ENCODE measurements at places on chromosomes 16 and 17.
A peak's percentile ranks its signal among the peaks of the same experiment; 100 is the strongest.

DNA sequence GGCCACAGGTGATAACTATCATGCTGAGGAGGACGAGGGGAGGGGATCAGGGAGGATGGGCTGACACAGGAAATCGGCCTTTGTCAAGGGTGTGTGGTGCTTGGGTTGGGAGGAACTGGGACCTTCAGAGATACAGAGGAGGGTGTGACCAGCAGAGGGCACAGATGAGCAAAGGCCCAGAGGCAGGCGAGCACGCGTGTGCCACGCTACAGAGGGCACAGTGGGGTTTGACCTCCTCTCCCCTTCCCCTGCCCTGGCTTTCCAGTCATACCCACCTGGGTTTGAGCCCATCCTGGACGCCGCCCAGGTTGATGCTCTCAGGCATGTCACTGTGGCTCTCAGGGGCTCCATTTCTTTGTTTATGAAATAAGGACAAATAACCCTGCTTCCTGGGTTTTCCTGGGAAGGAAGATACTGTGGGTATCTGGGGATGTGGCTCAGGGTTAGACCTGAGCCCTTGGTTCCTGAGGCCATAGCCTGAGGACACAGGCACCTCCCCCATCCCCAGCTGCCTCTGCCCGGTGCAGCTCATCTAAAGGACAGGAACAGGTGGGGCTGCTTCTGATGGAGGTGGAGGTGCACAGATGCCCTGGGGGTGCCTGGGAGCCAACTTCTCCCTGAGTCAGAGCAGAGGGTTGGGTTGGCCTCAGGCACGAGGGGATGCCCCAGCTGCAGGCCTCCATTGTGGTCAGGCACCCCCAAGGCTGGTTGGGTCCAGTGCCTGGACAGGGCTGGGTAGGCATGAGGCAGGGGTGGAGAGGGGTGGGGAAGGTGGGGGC, 51.8 kb downstream of the BEAN1 start:
- peak; percentile 60 for DNase-seq

GRCh38 chr16:88030498-88030897, 79.3 kb downstream of the BANP start:
- DNase-seq = no peak

DNA sequence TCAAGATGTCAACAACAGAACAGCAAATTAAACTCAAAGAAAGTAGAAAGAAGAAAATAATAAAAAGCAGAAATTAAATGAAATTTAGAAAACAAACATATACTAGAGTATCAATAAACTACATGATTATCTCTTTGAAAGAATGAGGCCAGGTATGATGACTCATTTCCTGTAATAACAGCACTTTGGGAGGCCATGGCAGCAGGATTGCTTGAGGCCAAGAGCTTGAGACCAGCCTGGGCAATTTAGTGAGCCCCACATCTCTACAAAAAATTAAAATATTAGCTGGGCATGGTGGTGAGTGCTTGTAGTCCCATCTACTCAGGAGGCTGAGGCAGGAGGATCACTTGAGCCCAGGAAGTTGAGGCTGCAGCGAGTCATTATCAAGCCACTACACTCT, 232.5 kb downstream of the RAB11FIP4 start:
- no peak for DNase-seq

DNA sequence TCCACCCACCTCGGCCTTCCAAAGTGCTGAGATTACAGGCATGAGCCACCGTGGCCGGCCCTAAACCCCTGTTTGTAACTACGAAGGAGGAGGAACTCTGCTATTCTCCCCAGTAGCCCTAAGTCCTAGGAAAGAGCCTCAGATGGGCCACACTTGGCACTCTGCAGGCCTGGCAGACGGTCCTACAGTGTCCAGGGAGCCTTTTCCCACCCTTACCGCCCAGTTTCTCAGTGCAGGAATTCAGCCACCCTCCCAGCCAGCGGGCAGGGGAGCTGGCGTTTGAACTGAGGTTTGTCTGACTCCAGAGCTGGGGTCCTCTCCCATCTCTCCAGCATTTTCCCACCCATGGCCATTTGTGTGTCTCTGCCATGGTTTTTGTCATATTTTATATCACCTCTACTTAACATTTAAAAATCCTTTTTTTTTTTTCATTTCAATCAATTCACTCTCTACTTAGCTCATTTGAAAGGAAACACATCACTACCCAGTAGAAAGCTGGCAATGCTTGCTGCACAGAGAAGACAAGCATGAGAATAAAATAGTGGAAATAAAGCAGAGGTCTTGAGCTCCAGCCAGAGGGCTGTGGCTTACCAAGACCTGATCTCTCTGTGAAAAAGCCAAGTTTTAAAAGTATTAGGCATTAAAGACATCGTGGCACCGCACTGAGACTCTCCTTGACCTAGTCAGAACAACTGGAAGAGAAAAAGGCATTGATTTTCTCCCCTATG, 34.9 kb downstream of the BCO1 start:
- no peak for DNase-seq

- no peak for DNase-seq
These were observed 24.3 kb downstream of the GP2 start for GRCh38 chr16:20303012-20303411.

DNA sequence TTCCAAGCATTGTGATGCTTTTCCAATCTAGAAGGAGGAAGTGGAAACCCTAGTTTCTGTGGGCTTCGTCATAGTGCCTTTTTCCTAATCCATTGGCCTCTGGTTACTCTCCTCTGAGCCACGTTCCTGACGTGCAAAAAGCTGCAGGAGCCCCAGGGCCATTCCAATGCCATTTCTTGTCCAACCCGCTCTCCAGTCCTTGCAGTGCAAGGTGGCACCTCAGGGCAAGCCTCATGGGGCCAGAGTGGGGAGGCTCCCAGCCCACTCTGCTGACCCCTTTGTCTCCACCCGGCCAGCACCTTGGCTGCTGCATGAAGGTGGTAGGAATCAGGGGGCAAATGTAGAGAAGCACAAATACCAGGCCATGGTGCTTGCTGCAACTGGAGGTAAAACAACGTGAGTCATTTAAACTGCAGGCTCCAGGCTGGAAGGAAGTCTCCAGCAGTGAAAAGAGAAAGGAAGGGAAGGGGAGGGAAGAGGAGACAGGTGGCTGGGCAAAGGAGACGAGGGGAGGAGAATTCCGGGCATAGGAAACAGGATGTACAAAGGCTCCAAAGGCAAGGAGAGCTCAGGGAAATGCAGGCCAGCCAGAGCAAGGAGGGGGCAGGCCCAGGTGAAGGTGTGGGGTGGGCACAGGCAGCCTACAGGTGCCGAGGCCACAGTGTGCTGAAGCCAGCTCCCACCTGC, 168.2 kb upstream of the TNRC6C start:
- DNase-seq = no peak

GRCh38 chr17:40540448-40540847, 24.8 kb downstream of the CCR7 start:
- no peak for DNase-seq

GRCh38 chr17:44971776-44972483, 3.8 kb upstream of the C1QL1 start:
- peak; percentile 32 for DNase-seq

DNA sequence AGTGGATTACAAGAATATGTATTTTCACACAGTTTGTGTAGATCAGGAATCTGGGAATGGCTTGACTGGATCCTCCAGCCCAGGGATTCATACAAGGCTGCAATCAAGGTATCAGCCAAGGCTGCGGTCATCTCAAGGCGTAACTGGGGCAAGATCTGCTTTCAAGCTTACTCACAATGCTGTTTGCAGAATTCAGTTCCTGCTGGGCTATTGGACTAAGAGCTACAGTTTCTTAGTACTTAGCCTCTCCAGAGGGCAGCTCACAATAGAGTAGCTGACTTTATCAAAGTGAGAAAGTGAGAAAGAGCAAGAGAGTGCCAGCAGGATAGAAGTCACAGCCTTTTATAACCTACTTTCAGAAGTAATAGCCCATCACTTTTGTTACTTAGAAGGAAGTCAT, 211.0 kb downstream of the MAP2K6 start:
- DNase-seq = no peak

DNA sequence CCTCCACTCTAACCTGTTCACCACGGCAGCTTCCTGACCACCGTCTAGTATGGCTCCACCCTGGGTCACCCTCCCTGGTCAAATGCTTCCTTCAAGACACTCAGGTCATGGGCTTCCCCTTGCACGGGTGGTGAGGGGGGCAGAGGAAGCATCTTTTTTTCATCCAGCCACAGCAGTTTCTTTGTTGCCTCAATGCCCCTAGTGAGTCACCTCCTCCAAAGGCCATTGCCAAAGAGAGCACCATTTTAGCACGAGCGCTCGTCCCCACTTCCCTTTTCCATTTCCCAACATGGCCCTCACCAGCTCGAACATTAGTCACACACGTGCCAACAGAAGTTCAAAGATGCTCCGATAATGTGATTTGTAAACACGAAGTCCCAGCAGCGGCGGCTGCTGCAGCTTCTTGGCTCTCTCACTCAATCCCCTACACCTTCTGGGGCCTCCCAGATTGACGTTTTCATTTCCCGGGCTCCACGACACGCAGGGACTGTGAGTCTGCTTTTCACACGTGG, 134.6 kb downstream of the GAS7 start:
- no peak for DNase-seq

GRCh38 chr16:89319886-89320781, 102.6 kb downstream of the ZNF778 start:
- DNase-seq = no peak

DNA sequence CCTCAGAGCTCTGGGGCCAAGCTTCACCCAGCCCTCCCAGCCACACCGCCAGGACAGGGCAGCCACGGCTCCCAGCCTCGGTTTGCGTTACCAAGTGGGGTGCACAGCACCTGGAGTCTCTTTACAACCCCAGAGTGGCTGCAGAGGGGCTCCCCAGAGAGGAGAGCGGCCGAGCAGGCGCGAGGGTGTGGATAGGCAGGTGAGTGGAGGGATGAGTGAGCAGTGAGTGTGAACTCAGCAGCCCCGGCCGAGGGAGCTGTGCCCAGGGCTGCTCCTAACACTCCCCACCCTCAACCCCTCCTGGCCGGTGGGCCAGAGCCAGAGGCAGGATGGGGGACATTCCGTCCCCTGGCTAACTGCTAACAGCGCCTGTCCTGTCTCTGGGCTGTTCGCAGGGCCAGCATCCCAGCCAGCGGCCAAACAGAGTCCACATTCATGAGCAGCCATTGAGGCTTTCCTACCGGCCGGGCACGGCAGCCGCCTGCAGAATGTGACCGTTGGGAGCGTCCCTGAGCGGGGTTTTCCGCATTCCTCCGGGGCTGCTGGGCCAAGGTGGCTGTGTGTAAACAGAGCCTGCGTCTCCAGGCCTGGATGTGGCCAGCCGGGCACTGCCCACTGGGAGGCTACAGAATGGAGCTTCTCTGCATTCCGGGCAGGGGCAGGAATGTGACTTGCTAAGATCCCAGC, 5.3 kb downstream of the ZNF469 start:
- no peak for DNase-seq

GRCh38 chr17:55742272-55743102, 8.4 kb upstream of the PCTP start:
- DNase-seq = no peak

DNA sequence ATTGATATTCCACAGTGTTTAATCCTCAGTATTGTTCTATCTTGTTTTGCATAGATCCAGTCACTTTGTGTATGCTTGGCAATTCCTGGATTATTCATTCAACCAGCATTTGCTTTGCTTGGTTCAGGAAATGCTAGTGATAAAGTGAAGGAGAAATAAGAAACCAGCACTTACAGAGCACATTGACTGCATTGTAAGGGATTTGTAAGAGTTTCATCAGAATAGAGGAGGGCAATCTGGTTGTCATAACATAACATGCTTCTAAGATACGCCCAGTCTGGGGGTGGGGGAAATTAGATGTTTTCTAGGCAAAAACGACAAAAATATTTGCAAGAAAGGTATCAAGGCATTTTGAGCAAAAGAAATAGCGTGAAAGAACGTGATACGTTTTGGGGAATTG, 40.4 kb downstream of the TNRC6A start:
- DNase-seq = no peak

DNA sequence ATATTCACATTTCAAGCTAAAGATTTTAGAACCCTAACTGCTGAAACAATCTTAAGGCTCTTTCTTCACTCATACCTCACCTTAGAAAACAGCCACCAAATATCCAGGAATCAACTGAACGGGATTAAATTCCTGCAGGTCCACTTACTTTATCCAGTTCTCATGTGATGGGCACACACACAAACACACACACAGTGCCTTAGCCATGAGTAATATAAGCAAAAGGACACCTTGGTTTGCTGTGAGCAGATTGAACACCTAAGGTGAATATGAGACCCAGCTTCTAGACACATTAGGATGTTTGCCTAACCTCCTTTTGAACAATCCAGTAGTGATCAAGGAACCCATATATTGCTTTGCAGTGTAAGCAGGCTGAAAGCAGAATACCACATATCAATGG, 81.5 kb downstream of the TUBD1 start:
- no peak for DNase-seq

DNA sequence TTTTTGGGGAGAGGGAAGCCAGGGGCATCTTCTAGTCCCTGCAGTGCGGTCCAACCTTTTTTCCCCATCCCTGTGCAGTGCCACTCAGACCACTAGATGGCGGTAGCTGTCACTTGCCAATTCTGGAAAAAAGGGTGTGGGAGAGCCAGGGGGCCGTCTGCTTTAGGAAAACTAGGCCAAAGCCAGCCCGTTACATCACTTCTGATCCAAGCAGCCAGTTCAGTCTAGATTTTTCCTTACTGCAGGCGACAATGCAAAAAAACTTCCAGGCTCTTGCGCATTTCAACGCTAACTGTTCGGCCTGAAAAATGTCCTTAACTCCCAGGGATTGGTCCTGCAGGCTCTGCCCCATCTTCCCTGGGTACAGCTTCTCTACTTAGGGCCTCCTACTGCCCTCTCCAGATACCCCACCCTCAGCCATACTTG, 69.2 kb upstream of the CES5A start:
- DNase-seq = peak; percentile 38

DNA sequence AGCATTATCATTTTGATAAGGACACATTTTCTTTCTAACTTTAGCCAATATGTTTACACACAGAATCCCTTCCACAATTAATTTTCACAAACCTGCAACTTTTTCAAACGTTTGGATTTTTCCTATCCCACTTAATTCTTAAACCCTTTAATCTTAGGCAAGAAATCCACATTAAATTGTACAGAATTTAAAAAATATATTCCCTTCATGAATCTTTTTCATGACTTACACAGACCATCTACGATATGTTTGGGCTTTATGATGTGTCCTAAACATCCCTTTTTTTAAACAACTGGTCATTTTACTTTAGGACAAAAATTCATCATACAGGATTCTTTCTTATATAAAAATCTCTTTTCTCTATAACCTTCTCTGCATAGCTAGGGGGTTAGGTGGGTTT, 241.5 kb upstream of the CNTNAP4 start:
- DNase-seq = no peak

- no peak for DNase-seq
These were observed 24.4 kb upstream of the SPATA32 start for GRCh38 chr17:45286286-45286685.

GRCh38 chr16:85750827-85751697, at the start of gene C16orf74:
TSS of gene C16orf74 (minus strand) at chr16:85751096. CDS start at chr16:85735217, 15,879 bp downstream.
- DNase-seq = no peak
